ENCODE measurements at places on chromosomes 6 and 20. TPM values are rescaled to one million over a fixed set of nuclear protein-coding genes. Genes with fewer than 3 reads are reported as not detected.

The LY6G5C gene
- 3.4 TPM for total RNA-seq

The HCRTR2 gene
- not detected for total RNA-seq

The MAP7 gene
- 0.33 TPM for total RNA-seq

The GTSF1L gene
- 0.53 TPM for total RNA-seq

The HLA-DOA gene
- total RNA-seq = 13.4 TPM

The ENPP4 gene
- 8.8 TPM for total RNA-seq

The IER3 gene
- 11.9 TPM for total RNA-seq

The FRK gene
- 0.03 TPM for total RNA-seq

DNA sequence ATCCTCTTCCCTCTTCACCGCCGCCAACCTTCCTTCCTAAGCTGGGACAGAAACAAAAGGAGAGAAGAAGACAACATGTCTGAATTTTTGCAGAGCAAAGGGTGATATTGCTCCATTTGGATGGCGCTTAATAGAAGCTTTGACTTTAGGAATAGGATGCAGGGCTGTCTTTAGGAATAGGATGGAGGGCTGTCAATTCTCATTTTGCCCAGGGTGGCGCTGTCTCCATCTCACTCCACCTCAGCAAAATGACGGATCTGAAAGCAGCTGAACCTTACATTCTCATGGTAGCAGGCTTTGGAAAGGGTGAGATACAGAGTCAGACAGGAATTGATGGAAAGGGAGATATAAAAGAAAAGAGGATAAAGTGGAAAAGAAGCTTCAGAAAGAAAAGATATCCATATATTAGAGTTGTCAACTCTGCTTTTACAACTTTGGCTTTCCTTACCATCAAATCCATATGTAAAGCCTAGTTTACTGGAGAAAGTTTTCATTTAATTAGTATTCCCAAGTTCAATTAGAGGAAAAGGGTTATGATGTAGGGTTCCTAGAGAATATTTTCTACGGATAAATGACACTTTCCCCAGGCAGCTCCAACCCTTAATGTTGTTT is 2.4 kb downstream of the MTCL3 start:
- DNase-seq = peak; percentile 30
- peak overlapping the region; percentile 56 for H3K4me3 ChIP-seq
- no peak overlapping the region for H3K27ac ChIP-seq
- H3K4me1 ChIP-seq = peaks cover 7% of the 10 kb centered on the region
- H3K27me3 ChIP-seq = peaks cover 17% of the 10 kb centered on the region
- H3K36me3 ChIP-seq = no peaks in the 10 kb centered on the region

DNA sequence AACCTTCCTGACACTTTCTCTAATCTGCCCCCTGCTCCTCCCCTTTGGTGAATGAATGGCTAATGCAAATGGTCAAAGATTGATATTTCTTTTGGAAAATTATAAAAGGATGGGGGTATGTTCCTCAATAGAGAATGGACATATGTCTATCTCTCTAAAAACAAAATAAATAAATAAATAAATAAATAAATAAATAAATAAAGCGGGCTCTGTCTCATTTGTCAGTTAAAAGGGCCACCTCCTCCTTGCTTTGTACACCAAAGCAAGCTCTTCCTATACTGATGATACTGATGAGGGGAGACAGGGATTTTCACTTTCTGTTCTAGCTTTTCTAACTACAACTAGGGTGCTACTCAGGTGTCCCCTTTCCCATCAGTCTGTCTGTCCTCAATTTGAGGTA is 135.5 kb upstream of the SPACA1 start:
- H3K27me3 ChIP-seq = no peaks in the 10 kb centered on the region
- no peaks in the 10 kb centered on the region for H3K36me3 ChIP-seq
- no peak for DNase-seq
- H3K4me3 ChIP-seq = no peak overlapping the region

DNA sequence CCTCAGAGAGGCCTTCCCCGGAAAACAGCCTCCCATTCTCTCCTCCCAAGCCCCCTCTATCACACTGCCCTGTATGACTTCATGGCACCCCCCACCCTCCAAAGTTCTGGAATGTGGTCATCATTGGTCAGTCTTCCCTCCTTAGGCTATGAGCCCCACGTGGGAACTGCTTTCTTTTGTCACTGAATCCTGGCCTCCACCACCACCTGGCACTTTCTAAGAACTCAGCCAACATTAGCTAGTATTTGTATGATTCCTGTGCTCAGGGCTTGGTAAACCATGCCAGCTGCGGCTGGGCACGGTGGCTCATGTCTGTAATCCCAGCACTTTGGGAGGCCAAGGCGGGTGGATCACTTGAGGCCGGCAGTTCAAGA is 8.4 kb upstream of the E2F1 start:
- peaks cover 4% of the 10 kb centered on the region for H3K4me1 ChIP-seq
- no peak for DNase-seq
- no peak overlapping the region for H3K27ac ChIP-seq
- no peaks in the 10 kb centered on the region for H3K36me3 ChIP-seq
- no peaks in the 10 kb centered on the region for H3K27me3 ChIP-seq

DNA sequence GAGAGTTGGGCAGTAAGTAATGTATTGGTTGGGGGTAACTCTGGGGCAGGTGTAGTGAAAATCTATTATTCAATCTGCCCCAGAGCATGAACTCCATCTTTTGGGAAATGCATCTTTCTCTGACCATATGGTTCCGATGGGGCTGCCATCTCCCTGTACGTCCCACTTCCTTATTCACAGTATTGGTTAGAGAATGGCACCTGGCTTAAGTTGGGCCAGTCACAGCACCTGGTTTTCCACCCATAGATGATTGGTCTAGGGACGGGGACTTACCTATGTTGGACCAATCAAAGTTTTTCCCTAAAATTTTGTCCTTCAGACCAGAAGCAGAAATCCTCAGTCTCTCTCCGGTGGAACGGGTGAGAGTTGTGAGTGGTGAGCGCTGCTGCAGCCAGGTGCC is 2.2 kb upstream of the RALY start:
- no peak for DNase-seq
- H3K4me3 ChIP-seq = no peak overlapping the region
- no peaks in the 10 kb centered on the region for H3K36me3 ChIP-seq
- H3K27me3 ChIP-seq = no peaks in the 10 kb centered on the region
- H3K4me1 ChIP-seq = peaks cover 23% of the 10 kb centered on the region

DNA sequence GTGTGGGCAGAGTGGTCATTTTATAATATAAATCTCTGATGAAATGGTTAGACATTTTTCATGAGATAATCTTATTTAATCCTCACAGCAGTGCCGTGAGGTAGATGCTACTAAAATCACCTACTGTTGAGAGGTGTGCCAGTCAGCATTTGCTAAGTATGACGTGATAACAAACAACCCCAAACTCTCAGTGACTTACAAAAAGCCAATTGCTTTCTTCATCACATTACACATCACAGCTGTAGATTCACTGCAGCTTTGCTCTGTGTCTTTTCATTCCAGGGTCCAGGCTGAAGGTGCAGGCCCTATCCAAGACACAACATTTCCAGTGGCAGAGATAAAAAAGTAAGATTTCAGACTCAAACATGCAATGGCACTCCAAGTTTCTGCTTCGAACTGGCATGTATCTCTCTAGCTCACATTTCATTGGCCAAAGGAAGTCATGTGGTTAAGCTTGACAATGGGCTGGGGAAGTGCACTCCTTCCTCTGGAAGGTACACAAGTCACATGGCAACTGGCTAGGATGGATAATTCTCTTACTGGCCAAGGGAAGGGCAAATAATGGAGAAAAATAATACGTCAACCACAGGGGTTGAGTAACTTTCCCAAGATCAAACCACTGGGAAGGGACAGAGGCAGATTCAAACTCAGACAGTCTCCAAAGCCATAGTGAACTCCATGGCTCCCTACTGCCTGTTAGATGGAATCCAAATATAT is 69.5 kb upstream of the EPB41L1 start:
- no peak overlapping the region for H3K4me3 ChIP-seq
- H3K36me3 ChIP-seq = no peaks in the 10 kb centered on the region
- H3K4me1 ChIP-seq = no peaks in the 10 kb centered on the region
- H3K27ac ChIP-seq = no peak overlapping the region
- no peak for DNase-seq

GRCh38 chr20:63821811-63822210 is 9.3 kb downstream of the ZBTB46 start:
- no peak overlapping the region for H3K27ac ChIP-seq
- no peak overlapping the region for H3K4me3 ChIP-seq
- DNase-seq = no peak
- no peaks in the 10 kb centered on the region for H3K36me3 ChIP-seq
- no peaks in the 10 kb centered on the region for H3K4me1 ChIP-seq

GRCh38 chr6:140572129-140572528 is 1197.7 kb upstream of the CITED2 start:
- H3K36me3 ChIP-seq = no peaks in the 10 kb centered on the region
- H3K27me3 ChIP-seq = no peaks in the 10 kb centered on the region
- no peaks in the 10 kb centered on the region for H3K4me1 ChIP-seq
- no peak overlapping the region for H3K4me3 ChIP-seq
- H3K27ac ChIP-seq = no peak overlapping the region

GRCh38 chr6:91539456-91539855 is 952.6 kb upstream of the MAP3K7 start:
- no peak for DNase-seq
- no peaks in the 10 kb centered on the region for H3K36me3 ChIP-seq
- no peak overlapping the region for H3K4me3 ChIP-seq
- H3K27me3 ChIP-seq = no peaks in the 10 kb centered on the region

DNA sequence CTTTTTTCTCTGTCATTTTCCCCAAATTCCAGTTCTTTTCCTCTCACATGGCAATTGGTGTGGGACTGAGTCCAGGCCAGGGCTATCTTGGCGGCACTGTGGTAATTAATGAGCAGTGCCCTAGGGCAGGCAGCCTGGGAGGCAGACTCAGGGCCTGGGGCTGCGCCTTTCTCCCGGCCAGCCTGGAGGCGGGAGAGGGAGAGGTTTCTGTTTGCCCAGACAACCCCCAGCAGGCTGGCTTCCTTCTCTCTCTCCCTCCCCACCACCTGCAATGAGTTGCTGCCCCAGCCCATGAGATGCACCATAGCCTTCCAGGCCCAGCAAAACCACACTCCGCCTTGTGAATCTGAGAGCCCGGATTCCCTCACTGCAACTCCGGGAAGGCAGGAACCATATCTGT is 15.1 kb upstream of the CCDC167 start:
- DNase-seq = no peak
- H3K36me3 ChIP-seq = no peaks in the 10 kb centered on the region
- H3K4me1 ChIP-seq = peaks cover 59% of the 10 kb centered on the region
- H3K4me3 ChIP-seq = no peak overlapping the region

DNA sequence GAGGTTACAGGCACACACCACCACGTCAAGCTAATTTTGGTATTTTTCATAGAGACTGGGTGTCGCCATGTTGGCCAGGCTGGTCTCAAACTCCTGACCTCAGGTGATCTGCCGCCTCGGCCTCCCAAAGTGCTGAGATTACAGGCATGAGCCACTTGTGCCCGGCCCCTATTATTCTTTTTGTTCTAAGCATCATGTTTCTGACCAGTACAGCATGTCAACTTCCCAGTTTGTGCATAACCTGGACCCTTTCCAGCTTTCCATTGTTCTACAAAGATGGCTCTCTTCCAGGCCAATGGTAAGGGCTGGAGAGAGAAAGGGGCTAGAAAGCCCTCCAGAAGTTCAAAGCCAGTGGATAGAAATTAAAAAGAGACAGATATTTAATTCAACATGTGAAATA is 91.3 kb upstream of the TNFAIP3 start:
- no peak overlapping the region for H3K4me3 ChIP-seq
- no peak for DNase-seq
- no peaks in the 10 kb centered on the region for H3K4me1 ChIP-seq
- H3K27me3 ChIP-seq = no peaks in the 10 kb centered on the region

DNA sequence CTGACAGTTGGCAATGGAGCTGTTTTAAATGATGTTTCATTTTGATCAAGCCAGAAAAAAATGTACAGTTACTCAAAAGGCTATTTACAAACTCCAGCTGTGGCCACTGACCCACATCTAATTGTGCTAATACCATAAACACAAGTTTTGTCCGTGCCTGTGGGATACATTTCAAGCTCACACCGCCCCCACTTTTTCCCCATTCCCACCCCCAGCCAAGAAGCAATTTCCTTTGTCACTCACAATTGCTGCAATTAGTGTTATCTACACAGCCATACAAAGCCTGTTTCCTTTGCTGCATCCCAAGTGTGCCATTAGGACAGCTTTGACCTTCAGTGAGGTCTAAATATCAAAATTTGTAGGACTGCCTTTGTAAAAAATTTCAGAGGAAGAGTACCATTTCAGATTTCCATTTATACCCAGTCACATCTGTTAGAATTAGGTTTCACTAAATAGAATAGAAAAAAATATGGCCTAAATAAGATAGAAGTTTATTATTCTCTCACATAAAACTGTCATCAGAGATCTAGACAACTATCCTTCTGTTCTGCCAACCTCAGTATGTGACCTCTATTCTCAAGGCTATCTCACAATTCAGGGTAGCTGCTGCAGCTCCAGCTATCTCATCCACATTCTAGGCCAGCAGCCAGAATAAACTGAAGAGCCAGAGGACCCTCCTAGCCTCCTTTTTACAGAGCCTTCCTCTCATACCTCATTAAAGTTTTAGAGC is 202.6 kb downstream of the NFATC2 start:
- no peaks in the 10 kb centered on the region for H3K36me3 ChIP-seq
- no peaks in the 10 kb centered on the region for H3K4me1 ChIP-seq
- H3K4me3 ChIP-seq = no peak overlapping the region
- DNase-seq = no peak
- no peak overlapping the region for H3K27ac ChIP-seq
- no peaks in the 10 kb centered on the region for H3K27me3 ChIP-seq

DNA sequence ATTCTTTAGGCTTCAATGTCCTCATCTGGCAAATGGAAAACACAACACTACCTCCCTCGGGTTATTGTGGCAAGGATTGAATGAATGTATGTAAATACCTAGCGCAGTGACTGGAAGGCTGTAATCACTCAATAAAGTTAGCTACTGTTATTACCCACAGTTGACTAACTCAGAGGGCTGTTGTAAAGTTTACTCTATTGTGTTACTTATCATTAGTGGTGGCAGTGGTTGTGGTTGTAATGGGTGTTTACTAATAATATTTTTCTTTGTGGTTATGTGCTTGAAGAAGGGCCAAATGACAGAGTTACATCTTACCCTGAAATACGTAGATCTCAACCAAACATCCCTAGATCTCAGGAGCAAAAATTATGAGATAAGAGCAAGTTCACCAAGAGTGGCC is 42.0 kb upstream of the PXDC1 start:
- no peaks in the 10 kb centered on the region for H3K36me3 ChIP-seq
- peaks cover 2% of the 10 kb centered on the region for H3K27me3 ChIP-seq
- no peaks in the 10 kb centered on the region for H3K4me1 ChIP-seq
- no peak for DNase-seq

GRCh38 chr6:30192076-30192475 is 21.1 kb downstream of the TRIM26 start:
- H3K36me3 ChIP-seq = peaks cover 20% of the 10 kb centered on the region
- no peak overlapping the region for H3K4me3 ChIP-seq
- H3K27ac ChIP-seq = no peak overlapping the region
- DNase-seq = no peak

DNA sequence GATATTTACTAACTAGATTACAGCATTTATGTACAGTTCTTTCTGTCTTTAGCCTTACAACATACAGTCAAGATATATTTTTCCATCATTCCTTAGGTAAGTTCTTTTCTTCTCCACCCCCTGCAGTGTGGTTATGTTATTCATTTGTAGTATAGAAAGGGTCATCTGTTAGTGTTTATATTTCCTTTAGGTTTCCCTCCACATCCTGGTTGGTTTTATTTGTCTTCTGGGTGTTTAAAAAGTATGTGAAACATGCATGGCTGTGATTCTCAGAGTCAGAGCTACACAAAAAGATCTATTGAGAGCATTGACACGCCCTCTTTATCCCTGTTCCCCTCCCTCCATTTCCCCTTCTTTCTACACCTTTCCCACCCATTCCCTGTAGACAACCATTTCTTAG is 20.1 kb downstream of the DHX35 start:
- DNase-seq = no peak
- H3K27me3 ChIP-seq = no peaks in the 10 kb centered on the region
- peaks cover 11% of the 10 kb centered on the region for H3K36me3 ChIP-seq
- no peaks in the 10 kb centered on the region for H3K4me1 ChIP-seq
